ENCODE measurements at places on chromosomes 1 and 21.

GRCh38 chr1:7224081-7224534 is 438.9 kb downstream of the CAMTA1 start:
- DNase-seq = no peak

GRCh38 chr21:41459884-41460534 is 34.0 kb downstream of the MX1 start:
- no peak for DNase-seq

DNA sequence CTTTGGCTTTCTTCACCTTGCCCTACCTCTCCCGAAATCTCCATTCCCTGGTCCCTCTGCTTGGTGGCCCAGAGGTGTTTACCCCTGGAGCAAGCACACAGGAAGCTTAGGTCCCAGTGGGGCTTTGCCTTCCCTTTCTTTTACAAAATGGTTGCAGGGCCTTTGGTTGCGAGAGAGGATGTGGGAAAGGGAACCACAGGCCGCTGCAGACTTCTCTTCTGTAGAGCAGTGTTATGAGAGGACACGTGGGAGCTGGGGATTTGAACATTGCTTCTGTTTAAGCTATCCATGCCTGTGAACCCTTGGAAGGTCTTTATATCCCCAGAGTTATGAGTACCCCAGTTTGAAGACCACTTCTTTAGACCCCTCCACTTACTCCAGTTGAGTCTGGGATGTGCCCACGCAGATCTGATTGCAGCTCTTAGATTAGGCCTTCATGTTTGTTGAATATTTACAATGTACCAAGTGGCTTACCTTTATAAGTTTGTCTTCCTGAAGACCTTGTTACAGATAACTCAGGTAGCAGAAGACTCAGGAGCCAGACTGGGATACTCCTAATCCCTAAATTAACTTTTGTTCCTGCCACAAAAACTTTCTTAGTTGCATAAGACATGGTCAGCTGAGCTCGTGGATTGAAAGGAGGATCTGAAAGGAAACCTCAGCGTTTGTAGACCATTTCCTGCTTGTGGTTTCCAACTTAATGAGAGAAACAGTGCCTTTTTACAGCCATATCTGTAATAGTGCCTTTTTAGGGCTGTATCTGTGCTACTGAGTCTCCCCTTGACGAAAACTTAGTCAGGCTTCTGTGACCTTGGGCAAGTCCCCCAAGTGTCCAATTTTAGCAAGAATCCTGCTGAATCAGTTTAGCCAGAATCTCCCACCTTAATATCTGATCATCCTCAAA is 21.9 kb upstream of the IVNS1ABP start:
- no peak for DNase-seq

DNA sequence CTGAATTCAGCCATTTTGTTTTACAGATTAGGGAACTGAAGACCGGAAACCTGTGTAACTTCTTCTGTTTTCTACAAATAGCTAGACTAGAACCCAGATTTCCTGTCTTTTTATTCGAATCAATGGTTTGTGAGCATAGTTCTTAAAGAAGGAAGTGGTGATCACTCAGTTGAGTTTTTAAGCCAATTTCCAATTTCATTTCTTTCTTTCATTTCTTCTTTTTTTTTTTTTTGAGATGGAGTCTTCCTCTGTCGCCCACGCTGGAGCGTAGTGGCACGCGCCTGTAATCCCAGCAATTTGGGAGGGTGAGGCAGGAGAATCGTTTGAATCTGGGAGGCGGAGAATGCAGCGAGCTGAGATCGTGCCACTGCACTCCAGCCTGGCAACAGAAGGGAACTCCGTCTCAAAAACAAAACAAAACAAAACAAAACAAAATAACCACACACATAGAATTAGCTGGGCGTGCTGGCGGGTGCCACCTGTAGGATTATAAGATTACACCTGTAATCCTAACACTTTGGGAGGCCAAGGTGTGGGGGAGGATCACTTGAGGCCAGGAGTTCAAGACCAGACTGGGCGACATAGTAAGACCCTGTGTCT is 3.0 kb upstream of the MDM4 start:
- no peak for DNase-seq

GRCh38 chr1:235617808-235618207 is 31.8 kb downstream of the GNG4 start:
- no peak for DNase-seq

- no peak for DNase-seq
Measured at GRCh38 chr1:67559222-67559700, 125.7 kb upstream of the GADD45A start.

- peak; percentile 80 for DNase-seq
Measured at GRCh38 chr1:207077470-207078377, 10.9 kb upstream of the C4BPB start.

- no peak for DNase-seq
Measured at GRCh38 chr1:223820515-223820858, 25.3 kb downstream of the TP53BP2 start.

DNA sequence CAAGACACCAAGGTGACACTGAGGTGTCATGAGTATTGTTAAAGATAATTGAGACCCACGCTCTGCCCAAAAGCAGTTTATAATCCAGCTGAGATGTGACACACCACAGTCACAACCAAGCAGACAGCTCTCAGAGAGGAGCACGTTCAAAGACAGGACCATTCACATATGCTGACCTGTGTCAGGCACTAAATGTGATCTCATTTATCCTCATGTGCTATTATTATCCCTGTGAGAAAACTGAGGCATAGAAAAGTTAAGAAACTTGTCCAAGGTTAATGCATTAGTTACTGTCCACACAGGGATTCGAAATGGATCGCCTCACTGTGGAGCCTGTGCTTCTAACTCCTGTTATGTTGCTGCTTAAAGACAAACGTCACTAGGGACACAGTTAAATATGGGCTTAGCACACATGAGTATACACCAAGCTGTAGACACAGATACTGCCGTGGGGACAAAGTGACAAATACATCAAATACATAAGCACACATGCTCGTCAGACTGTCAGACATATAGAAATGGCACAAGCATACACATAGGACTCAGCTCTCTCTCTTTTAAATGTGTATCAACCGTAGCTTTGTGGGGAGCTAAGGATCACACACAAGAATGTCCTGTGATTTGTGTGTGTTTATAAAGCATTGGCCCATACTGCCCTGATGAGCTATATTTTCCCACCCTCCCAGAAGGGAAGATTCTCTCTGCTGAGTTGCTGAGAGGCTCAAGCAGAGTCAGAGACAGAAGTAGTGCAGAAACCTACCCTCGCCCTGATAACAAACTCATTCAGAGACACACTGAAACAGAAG is 3.5 kb upstream of the IGSF8 start:
- peak; percentile 48 for DNase-seq

GRCh38 chr1:163906283-163906682 is 584.5 kb downstream of the NUF2 start:
- no peak for DNase-seq

DNA sequence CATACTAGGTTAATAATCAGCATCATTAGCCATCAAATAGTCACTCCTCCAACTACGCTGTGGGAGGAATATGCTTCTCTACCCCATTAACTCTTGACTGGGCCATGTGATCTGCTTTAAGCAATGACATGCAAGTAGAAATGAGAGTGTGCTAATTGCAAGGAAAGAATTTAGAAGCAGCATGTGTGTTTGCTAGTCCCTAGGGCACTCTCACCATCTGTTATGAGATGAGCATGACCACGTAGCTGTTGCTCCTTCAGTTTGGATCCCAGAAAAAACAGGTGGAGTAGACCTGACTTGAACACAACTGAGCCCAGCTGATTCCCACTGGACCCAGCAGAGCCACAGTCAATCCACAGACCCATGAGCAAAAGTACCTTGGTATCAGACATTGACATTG is 19.7 kb upstream of the RGS7 start:
- peak; percentile 64 for DNase-seq

DNA sequence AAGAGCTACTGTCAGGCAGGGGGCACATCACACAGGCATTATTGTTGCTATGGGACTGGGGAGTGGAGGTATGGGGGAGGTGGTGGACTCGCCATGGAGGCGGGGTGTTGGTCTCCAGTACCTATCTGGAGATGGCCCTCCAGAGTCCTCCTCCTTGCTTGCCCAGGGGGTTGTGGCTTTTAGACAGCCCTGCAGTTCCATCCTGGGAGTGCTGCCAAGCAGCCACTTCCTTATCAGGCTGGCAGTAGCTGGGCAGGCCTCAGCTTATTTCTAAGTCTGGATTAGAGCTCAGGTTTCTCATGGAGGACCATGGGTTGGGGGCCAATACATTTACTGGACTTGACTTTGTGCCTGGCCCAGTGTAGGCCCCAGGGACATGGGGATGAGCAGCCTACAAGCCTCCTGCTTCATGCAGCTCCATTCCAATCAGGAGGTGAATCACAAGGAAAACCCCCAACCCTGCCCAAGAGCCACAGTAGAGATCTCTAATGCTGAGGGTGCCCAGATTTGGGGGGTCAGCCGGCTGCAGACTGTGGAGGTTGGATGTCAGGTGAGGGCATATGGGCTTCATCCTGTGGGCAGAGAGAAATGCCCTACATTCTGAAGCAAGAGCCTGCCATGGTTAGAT is 210.7 kb upstream of the EDN2 start:
- peak; percentile 57 for DNase-seq

- no peak for DNase-seq
Measured at GRCh38 chr1:248775441-248775840, 19.9 kb upstream of the LYPD8 start.

DNA sequence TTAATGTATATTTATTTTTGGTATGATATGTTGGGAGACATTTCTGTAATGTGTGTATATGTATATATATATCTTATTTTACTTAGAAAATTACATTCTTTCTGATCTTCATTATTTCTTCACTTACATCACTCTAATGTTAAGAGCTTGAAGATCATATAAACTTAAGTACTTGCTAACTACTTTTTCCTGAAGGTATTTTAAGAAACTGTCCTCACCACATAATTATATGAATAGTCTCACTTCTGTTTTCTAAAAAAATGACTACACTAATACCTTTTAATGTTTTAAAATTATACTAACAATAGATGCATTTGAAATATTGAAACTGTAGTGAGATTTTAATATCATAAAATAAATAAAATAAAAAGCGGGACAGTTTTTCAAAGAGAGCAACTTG is 377.1 kb downstream of the LRRIQ3 start:
- DNase-seq = no peak

DNA sequence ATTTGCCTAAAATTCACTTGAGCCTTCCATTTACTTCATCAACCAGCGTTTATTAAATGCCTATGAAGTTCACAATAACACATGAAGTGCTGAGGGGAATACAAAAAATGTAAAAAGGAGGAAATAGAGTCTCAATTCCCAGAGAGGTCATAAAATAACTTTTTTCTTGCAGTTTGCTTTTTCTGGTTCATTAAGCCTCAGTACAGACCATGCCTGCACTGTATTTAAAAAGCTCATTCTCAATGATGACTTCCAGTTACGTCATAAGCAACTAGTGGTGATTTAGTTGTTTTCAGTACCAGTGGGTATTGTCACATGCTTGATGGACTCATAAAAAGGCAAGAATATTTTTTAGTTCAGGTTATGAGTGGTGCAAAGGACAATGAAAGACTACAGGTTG is 160.1 kb upstream of the UBE2U start:
- DNase-seq = no peak

GRCh38 chr1:209029737-209030136 is 553.8 kb upstream of the CAMK1G start:
- DNase-seq = no peak

- no peak for DNase-seq
Measured at GRCh38 chr21:42552407-42553336, 39.0 kb downstream of the SLC37A1 start.

- DNase-seq = peak; percentile 89
Measured at GRCh38 chr1:26145041-26145959, 13.6 kb upstream of the FAM110D start.

DNA sequence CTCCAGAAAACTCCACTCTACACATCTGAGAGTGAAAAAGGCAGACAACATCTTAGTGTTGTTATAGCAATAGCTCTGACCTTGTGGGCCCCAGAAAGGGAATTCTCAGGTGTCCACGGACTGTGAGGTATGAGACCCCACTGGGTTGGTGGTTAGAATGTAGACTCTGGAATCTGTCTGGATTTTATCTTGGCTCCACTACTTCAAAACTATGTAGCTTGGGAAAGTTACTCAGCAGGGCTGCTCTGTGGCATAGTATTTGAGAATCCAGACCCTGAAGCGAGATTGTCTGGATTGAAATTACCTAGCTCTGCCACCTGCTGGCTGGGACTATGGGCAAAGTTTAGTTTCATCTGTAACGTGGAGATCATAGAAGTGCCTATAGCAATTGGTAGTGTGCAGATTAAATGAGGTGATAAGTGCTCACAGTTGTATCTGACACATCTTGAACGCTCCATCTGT is 25.8 kb downstream of the PRDM2 start:
- no peak for DNase-seq

GRCh38 chr1:209326831-209327230 is 256.7 kb upstream of the CAMK1G start:
- DNase-seq = no peak

GRCh38 chr1:14733048-14733778 is 134.7 kb downstream of the KAZN start:
- no peak for DNase-seq

GRCh38 chr1:21621761-21622436 is 47.3 kb downstream of the RAP1GAP start:
- DNase-seq = no peak

DNA sequence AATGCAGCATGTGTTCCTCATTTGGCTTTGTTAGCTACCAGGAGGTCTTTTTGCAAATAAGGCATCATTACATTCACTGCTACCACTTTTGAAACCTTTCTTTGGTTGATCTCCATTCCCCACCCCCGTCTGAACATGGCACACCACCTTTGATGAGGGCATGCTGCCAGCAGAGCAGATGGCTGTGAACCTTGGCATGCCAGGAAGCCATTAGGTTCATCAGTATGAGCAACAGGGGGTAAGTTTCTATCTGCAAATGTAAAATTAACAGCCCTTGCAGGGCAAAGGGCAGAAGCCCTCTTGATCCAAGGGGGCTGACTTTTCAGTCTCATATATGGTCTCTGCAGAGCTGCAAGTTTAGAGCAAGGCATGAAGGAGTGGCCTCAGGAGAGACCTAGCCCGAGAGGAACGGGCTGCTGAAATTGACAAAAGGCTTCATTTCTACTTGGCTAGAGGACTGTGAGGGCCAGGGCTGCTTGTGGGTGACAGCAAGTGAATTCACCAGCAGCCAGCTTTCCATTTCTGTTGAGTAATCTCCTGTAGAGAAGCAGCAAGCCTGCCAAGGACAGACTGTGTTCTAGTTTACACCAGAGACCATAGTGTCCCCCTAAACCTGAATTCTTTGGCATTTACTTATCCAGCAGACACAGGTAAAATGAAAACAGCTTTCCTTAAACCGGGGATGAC is 127.9 kb downstream of the ZNF326 start:
- peak; percentile 99 for DNase-seq

DNA sequence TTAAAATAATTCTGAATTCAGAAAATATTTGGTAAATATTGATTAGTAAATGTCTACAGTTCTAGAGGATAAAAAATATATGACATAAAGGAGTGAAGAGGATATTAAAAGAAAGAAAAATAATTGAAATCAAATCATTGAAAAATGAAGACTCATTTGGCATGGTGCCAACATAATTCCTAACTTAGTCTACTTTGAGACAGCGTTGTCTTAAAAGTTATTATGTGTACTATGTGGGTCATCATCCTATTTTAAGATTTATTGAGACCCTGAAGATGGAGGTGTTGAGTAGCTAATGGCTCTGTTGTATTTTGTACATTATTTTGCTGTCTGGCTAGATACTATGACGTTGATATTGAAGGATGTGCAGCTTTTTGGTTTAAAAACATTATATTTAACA is 156.7 kb upstream of the PTGFR start:
- DNase-seq = no peak

- no peak for DNase-seq
Measured at GRCh38 chr1:165686971-165687433, 11.4 kb downstream of the ALDH9A1 start.
